ENCODE measurements at places on chromosomes 5 and 9.

- DNase-seq = no peak
Measured at GRCh38 chr5:53782620-53783019, 222.2 kb downstream of the NDUFS4 start.

- DNase-seq = peak; percentile 56
Measured at GRCh38 chr9:89533411-89534095, 35.6 kb upstream of the SEMA4D start.

DNA sequence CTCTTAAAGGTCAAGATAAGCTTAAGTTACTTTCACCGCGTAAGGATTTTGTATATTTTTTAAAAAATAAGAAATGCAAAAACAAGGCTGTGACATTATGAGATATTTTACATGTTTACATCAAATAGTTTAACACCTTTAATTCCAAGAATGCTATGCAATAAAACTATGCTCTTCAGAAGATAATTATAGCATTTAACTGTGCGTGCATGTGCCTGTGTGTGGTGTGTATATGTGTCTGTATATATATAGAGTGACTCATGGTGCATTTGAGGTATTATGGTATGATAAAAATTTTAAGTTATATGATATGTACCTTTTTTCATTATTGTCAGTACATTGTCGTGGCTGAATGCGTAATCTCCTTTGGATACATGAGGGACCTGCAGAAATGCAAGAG, 539.3 kb downstream of the PDE4D start:
- DNase-seq = no peak

DNA sequence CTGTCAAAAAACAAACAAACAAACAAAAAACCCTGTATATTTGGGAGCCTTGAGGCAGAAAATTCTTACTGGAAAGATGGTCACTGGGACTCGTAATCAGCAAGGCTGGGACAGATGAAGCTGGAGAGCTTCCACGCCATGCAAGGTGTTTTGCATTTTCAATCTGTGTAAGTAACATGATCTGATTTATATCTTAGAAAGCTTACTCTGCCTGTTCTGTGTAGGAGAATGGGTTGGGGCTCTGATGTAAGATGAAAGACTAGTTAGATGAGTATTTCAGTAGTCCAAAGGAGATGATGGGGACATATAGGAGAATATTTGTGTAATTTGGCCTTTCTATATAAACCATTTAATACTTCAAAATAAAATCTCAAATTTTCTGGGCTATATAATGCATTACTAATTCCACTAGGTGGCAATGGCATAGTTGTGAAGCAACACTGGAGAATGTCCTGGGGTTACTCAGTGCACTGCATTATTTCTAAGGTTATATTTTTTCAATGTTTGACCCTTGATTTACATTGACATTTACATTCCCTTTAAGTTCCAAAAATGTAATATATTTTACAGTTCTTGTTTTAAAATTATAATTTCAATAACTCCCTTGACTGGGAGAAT, 21.9 kb upstream of the FSD1L start:
- DNase-seq = peak; percentile 31

DNA sequence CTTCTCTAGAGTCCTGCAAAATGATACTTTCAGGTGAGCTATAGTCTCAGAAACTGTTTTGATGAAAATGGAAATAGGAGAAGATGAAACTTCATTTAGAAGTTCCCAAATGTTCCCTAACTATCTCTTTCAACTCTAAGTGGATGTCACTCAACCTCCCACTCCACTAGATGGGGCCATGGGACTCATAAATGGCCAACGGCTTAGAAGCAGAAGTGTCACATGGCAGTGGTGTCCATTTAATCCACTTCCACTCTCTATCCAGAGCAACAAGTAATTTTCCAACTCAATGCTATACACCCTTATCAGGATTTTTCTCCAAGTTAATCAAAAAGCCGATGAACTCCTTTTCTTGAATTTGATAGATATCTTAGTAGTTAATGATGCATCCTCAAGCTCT, 295.7 kb downstream of the EDIL3 start:
- peak; percentile 37 for DNase-seq

DNA sequence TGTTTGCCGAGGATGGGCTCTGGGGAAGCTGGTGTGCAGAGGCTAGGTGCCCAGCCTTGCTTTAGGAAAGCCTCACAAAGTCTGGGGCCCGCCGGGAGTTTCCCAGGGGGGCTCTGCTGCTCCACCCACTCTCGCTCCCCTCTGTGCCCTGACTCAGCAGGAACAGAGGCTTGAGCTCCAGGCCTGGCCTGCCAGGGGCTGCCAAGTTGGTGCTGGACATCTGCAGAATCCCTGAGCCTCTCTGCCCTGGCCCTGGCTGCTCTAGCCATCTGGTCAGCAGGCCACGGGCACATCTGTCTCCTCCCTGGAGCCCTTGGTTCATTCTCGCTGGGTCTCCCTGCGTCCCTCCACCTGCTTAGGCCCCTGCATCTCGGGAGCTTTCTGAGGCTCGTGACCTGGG, 647 bp upstream of the ADAMTSL2 start:
- DNase-seq = no peak

- no peak for DNase-seq
Measured at GRCh38 chr5:55445791-55446190, 89.0 kb downstream of the PLPP1 start.
